ENCODE measurements at places on chromosomes 13 and 19.

GRCh38 chr19:15198951-15199660, 1.7 kb downstream of the NOTCH3 start:
- DNase-seq: no peak

DNA sequence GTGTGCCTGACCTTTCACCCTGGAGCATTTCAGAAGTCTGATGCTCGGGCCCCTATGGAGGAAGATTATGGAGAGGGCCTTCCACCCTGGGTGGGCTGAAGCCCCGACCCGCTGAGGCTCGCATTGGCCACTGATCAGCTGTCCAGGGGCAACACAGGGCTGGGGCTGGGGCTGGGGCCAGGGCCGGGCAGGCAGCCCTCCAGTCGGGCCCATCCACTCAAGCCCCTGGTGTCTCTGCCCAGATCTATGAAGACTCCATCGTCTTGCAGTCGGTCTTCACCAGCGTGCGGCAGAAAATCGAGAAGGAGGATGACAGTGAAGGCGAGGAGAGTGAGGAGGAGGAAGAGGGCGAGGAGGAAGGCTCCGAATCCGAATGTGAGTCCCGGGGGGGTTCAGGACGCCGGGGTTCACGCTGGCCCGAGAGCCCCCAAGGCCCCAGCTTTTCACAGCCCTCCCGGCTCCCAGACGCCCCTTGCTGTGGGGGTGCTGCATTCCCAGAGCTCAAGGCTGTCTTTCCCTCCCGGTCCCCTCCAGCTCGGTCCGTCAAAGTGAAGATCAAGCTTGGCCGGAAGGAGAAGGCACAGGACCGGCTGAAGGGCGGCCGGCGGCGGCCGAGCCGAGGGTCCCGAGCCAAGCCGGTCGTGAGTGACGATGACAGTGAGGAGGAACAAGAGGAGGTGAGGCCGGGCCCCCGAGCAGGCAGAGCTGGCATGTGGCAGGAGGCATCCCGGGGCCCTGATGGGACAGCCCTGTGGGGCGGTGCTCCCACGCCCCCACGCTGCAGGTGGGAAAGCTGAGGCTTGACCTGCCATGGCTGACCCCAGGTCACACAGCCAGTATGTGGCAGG, 29.5 kb upstream of the LDLR start:
- DNase-seq: no peak

DNA sequence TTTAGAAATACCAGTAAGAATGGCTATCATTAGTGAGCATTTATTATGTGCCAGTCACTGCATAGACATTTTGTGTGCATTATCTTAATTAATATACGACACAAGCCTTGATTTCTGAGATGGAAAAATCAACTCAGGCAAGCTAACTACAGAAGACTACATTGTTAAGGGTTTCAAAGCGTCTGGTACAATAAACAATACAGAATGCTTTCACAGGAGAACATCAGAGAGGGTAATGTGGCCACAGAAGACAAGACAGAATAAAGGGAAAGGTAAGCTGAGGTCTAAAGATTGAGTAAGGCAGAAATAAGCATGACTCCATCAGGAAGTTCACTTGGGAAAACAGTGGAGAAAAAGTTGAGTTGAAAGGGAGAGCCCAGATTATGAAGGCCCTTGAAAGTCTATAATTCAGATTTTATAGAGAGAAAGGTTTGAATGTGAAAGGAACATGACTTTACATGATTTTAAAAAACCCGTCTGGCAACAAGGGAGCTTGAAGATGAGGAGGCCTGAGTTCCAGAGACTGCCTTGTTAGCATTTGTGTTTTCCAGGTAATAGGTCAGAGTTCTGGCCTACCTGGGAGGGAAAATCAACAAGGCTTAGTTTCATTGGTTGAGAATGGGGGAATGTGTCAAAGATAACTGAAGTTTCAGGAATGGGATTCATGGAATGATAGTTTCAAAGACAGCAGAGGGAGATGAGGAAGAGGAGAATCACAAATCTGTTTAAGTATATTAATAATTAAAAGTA, 1.8 kb upstream of the MBNL2 start:
- no peak for DNase-seq

GRCh38 chr19:30167206-30167868, 204.8 kb upstream of the ZNF536 start:
- no peak for DNase-seq

- DNase-seq: no peak
Measured at GRCh38 chr13:90838317-90838960, 509.0 kb upstream of the MIR17HG start.

DNA sequence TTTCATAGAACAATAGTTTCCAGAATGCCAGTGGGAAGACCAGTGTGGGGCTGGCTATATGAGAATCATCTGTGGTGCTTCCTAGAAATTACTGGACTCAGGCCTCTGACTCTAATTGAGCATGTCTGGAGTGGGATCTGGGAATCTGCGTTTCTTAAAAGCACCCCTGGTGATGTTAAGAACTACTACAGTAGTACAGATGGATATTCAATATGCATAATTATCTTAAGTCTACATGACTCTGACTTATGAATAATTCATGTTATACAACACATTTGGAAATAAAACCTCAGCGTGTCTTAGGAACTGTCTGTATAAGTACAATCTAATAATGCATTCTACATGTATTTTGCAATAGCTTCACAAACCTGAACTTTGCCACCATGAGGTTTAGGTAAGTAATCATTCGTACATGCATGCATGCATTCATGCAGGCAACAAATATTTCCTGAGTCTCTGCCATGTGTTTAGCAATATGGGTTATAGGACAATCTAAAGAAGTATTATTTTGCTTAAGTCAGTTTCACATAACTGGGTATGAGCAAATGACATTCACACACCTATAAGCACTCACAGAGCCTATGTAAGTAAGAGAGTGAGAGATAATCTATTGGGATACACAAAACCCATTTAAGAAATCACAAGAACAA, 62.0 kb downstream of the EPSTI1 start:
- DNase-seq: no peak

- no peak for DNase-seq
Measured at GRCh38 chr13:72229067-72229466, 362.1 kb upstream of the DACH1 start.

DNA sequence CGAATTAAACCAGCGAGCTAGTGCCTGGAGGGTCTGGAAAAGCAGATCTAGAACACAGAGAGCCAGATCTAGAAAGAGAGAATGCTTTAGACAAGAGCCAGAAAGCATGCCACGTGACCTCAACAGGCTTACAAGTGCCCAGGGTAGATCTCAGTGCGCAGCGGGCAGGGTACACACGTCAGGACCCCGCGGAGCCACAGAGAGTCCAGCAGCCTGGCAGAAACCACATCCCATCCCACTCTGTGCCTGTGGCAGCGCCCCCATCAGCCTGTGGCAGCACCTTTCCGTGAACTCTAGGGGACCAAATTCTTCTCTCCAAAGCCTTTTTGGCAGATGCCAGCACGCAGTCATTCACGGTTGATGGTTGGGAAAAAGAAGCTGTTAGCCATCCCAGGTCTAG, 5.9 kb downstream of the ARHGEF1 start:
- DNase-seq: no peak

GRCh38 chr19:51359294-51359693, 6.9 kb downstream of the ETFB start:
- no peak for DNase-seq

GRCh38 chr13:51687947-51688714, 103.9 kb downstream of the WDFY2 start:
- no peak for DNase-seq

- DNase-seq: no peak
Measured at GRCh38 chr13:57877601-57878000, 246.1 kb downstream of the PCDH17 start.

DNA sequence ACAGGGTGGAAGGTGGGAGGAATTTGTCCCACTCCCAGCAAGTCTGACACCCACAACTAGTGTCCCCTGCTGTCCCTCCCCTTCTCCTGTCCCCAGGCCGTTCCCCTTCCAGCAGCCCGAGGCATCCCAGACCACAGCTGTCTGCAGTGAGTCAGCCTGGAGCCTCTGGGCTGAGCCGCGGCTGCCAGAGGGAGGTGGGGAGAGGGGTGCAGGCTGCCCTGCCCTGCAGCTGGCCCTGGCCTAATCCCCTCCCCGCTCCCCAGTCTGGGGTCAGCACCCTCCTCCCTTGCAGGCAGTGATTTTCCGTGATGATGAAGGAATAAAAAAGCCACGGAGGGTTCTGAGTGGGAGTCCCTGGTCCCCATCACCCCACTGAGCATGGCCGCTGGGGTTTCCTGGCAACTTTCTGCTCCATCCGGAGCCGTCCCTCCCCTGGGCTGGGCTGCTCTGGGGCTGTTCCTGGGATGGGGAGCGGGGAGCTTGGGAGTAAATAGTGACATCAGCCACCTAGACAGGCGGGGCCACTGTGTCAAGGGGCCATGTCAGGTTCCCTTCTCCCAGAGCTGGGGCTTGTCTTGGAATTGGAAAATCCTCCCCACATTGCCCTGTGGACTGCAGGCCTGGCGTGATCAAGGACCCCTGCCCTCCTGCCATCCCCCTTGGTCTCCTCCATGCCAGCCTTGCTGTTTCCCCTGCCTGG, 16.8 kb downstream of the SPC24 start:
- DNase-seq: no peak

GRCh38 chr13:76091076-76091475, 454.9 kb downstream of the LMO7 start:
- no peak for DNase-seq

GRCh38 chr19:7415163-7415856, 66.6 kb downstream of the ARHGEF18 start:
- DNase-seq: no peak
